Smooth muscle cell of the umbilical artery (primary cell): ENCODE measurements at places on chromosomes 16 and 17. TPM values are rescaled to one million over a fixed set of nuclear protein-coding genes. Genes with fewer than 3 reads are reported as not detected.

The GNAO1 gene
- total RNA-seq = 0.14 and 0.30 TPM in 2 replicates

The AARS1 gene
- 229 and 234 TPM in 2 replicates for total RNA-seq

The NECAB2 gene
- total RNA-seq = 0.37 TPM in 1 of 2 replicates, not detected in the other

The ARL17B gene
- 3.9 and 9.3 TPM in 2 replicates for total RNA-seq

The MYH10 gene
- 166 and 185 TPM in 2 replicates for total RNA-seq

The CHST6 gene
- total RNA-seq = 4.5 and 6.2 TPM in 2 replicates

The KRTAP4-3 gene
- not detected in 2 replicates for total RNA-seq

The SEBOX gene
- not detected in 2 replicates for total RNA-seq

The CDH13 gene
- 185 and 293 TPM in 2 replicates for total RNA-seq
